ENCODE measurements at places on chromosomes 4 and X. TPM values are rescaled to one million over a fixed set of nuclear protein-coding genes. Genes with fewer than 3 reads are reported as not detected.

DNA sequence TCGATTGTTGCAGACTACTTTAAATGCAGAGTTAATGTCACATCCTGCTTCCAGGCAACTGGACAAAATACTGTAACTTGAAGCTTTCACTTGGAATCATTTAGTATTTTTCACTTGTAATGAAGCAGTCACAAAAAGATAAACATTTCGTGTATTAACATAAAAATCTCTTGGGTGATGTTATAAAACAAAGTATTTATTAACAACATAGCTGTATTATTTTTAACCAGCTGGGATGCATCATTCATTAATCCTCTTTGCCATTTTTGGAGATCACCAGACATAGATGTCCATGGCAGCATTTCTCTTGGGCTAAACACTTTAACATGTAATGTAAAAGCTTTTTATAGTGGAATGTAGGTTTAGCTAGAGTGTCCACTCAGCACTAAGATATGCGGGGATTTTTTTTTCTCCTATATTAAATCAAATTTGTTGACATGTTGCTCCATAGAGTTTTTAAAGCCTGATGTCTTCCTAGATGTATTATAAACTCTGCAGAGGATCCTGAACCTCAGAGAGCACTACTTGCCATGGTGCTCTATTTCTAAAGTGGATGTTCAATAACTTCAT, 193.7 kb upstream of the SPANXN4 start:
- DNase-seq: no peak

Gene LAP3
- 60.6 TPM for total RNA-seq

DNA sequence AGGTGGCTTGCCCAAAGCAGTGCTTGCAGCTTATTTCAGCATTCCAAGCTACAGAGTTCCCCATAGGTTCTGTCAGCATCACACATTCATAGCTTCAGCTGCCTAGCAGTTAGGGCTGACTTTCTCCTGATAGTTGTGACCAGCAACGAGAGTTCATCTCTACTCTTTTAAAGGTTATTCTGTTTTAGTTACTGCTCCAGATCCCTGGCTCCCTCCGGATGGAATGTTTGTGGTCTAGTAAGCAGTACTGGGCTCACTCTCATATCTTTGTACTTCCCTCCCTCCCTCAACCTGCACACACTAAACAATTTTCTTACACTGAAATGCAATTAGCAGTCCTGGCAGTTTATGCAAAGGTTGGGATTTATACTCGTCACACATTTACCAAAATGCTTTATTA, 43.9 kb downstream of the PTTG2 start:
- DNase-seq: no peak

GRCh38 chr4:70399319-70399718, 1.6 kb downstream of the OPRPN start:
- DNase-seq: no peak

DNA sequence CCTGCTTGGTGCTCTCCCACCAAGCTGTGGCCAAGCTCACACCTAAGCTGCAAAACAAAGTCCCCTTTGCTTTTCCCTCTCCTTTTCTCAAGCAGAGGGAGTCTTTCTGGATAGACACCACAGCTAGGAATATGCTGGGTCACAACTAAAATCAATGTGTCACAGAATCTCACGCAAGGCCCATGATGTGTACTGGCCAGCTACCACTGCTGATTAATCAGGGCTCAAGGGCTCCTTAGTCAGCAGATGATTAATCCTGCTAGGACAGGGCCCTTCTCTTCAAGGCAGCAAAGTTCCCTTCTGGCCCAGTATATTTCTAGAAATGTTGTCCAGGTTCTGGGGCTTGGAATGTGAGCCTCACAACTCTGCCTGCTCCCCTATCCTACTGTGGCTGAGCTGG, 32.0 kb upstream of the TENT5D start:
- no peak for DNase-seq

Gene CHIC2
- 16.9 TPM for total RNA-seq

GRCh38 chr4:77538574-77539157, 67.0 kb upstream of the CXCL13 start:
- no peak for DNase-seq

Gene FOXR2
- total RNA-seq: not detected

Gene SPON2
- 33.0 TPM for total RNA-seq

Gene XKRX
- not detected for total RNA-seq

- DNase-seq: no peak
Observed at GRCh38 chr4:82744284-82744968, 54.2 kb downstream of the SCD5 start.

- no peak for DNase-seq
Observed at GRCh38 chr4:5638316-5638715, 70.0 kb downstream of the EVC2 start.

DNA sequence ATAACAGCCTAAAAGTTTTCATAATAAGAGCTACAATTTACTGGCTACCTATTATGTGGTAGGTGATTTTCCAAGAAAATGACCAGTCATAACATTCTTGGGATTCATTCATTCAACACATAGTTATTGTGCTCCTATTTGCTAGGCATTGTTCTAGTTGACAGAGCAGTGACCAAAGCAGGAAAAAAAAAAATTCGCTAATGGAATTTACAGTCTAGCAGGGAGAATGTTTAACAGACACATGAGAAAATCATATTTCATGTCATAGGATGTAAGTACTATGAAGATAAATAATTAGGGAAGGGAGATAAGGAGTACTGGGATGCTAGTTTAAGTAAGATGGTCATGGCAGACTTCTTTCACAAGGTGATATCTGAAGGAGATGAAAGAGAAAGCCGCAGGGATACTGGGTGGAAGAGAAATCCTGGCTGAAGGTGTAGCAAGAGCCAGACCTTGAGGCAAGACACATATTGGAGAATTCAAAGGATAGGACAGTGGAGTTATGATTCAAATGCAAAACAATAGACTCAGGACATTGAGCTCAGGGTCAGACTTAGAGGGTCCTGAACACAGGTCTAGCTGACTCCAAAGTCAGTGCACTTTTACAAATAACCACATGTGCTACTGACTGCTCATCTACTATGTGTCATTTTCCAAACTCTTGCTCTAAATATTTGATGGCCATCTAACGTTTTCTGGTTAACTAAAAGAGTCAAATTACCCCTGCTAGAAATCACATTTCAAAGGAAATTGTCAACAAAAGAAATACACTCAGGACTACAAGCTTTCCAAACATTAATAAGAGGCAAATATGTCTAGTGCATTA, 20.4 kb downstream of the SPCS3 start:
- no peak for DNase-seq

GRCh38 chr4:53068755-53069330, 206.7 kb downstream of the RASL11B start:
- no peak for DNase-seq

DNA sequence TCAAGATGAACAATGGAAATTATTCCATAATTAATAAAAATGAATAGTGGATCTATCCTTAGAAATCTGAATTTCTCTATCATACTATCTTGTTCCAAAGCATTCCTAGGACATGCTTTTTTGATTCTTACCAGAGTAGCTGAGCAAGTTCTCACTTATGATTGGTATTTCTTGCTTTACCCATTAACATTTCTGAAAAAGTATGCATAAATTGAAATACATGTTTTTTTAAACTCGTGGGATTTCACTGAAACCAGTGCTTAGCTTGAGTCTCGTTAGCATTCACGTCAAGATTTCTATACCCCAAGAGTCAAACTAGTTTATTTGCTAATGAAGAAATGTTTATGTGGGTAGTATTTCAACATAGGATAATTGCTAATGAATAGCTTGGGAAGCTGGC, 89.0 kb downstream of the ELOVL6 start:
- DNase-seq: no peak

- DNase-seq: no peak
Observed at GRCh38 chrX:149374751-149375150, 130.4 kb downstream of the IDS start.

Gene CT45A5
- not detected for total RNA-seq

Gene PORCN
- total RNA-seq: 11.1 TPM

GRCh38 chr4:185881430-185881829, 69.4 kb upstream of the SORBS2 start:
- DNase-seq: no peak

GRCh38 chr4:113328514-113328913, 279.1 kb downstream of the ANK2 start:
- no peak for DNase-seq

DNA sequence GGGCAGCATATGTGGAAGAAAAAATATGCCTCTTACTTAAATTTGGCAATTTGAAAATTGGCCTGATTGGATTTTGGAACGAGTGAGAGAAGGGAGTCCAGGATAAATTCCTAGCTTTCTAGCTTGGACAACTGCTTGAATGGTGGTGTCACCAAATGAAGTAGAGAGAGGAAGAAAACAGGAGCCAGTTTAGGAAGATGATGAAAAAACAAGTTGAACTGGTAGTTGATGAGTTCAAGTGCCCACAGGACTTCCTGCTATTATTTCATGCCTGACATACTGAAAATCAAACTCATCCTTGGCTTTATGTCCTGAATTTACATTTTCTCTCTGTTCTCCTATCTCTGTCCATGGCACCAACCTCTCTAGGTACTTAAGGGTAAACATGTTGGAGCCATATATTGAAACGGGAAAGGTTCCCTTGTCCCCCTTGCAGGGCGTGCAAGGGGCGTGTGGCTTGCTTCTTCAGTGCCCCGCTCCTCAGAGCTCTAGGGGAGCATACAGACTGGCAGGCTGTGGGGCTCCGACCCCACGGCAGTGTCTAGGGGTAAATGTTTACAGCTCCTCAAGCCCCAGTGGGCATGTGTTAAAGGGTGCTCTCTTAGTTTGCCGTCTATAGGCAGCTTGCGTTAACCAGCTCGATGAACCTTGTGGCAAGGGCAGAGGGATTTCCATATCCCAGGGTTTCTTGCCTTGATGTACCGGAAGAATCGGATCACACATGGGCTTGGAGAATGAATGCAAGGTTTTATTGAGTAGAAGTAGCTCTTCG, 250.7 kb upstream of the PGRMC2 start:
- no peak for DNase-seq

DNA sequence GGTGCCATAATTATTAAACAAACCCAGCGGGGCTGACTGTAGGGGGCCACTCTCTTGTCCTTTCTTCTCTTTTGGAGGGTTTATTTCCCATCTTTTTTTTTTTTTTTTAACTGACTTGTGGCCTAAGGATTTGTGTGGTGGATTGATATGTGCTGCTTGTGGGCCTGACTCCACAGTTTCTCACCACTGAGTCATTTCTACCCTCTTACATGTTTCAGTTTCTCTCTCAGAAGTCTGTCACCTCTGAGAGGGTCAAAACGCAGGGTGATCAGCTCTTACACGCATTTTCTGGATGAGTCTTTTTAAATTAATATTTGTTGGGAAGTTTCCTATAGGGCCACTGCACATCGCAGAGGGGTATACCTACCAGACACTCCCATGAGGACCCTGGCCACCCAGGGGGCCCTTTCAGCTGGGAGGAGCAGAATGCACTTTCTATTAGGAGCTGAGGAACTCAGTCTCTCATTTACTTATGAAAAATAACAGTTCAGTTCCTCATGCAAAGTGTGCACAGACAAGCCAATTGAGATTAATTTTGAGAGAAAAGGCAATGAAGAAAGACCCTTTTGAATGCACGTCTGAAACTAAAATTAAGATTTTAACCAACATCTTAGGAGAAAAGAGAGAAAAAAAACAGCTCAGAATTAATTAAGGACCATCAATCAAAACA, 407.9 kb downstream of the TECRL start:
- no peak for DNase-seq

DNA sequence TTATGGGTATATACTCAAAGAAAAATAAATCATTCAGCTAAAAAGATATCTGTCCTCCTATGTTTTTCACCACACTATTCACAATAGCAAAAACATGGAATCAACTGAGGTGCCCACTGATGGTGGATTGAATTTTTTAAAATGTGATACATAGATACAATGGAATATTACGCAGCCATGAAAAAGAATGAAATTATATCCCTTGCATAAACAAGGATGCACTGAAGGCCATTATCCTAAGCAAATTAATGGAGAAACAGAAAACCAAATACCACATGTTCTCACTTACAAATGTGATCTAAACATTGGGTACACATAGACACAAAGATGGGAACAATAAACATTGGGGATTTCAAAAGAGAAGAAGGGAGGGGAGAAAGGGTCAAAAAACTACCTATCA, 964.2 kb upstream of the IGFBP7 start:
- no peak for DNase-seq

DNA sequence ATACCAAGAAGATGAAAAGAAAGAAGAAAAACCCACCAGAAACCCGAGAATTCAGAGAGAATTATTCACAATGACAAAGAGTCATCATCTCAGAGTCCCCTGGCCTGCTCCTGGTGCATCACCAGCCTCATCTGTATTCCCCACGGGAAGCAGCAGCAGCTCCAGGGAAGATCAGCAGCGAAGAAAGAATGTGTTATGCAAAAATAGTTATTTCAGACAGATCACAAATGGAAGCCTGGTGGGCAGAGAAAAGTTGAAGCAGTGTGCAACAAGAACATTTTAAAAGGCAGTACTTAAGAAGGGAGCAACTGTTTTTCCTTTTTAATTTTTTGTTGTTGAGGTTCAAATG, 189.2 kb downstream of the PPP3CA start:
- no peak for DNase-seq

- DNase-seq: no peak
Observed at GRCh38 chrX:119455264-119455663, 13.0 kb upstream of the SLC25A5 start.

- no peak for DNase-seq
Observed at GRCh38 chr4:19492606-19493005, 759.1 kb upstream of the SLIT2 start.

Gene RAB9B
- 14.6 TPM for total RNA-seq

Gene CAPN6
- 0.09 TPM for total RNA-seq

Gene ZNF185
- total RNA-seq: 1.7 TPM

- no peak for DNase-seq
Observed at GRCh38 chr4:147853706-147854105, 121.8 kb downstream of the ARHGAP10 start.

DNA sequence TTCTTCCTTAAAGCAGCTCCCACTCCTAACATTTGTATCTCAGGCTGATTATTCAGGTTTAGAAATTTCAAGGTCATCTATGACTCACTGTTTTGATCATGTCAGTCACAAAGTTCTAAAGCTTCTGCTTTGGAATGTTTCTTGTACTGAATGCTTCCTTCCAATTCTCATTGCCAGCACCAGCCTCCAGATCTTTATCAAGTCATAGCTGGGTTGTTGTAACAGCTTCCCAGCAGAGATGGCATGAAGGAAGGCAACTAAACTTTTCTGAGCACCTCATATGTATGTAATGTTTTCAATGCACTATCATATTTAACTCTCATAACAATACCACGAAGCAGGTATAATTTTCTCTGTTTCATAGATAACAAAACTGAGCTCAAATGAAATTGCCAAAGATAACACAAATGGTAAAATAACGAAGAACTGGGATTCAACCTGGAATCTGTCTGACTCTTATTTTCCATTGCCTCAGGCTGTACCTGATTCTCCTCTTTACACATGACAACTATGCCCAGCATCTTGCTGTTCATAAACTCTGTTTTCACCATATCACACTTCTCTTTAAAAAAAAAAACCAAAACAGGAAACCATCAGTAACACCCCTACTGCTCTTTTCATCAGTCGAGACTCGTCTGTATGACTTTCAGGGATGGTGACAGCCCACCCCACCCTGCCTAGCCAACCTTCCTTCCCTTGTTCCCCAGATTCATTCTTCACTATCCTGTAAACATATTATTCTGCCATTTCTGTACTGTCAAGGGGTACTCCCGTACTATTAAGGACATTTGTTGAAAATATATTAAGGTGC, 13.4 kb downstream of the TRPC3 start:
- no peak for DNase-seq

Gene ELK1
- total RNA-seq: 32.2 TPM

Gene ZCCHC13
- not detected for total RNA-seq

GRCh38 chr4:38820329-38821061, 15.9 kb upstream of the TLR1 start:
- DNase-seq: no peak

Gene AREG
- total RNA-seq: 22.8 TPM

GRCh38 chrX:7084841-7085240, 62.7 kb upstream of the STS start:
- DNase-seq: no peak

Gene KLHL2
- 14.3 TPM for total RNA-seq

Gene FAM47E
- total RNA-seq: 2.9 TPM

All from left cardiac atrium (tissue), 4 donors.